SK-N-SH (cell line): ENCODE measurements at places on chromosomes 1 and 21. TPM values are rescaled to one million over a fixed set of nuclear protein-coding genes. Genes with fewer than 3 reads are reported as not detected.

DNA sequence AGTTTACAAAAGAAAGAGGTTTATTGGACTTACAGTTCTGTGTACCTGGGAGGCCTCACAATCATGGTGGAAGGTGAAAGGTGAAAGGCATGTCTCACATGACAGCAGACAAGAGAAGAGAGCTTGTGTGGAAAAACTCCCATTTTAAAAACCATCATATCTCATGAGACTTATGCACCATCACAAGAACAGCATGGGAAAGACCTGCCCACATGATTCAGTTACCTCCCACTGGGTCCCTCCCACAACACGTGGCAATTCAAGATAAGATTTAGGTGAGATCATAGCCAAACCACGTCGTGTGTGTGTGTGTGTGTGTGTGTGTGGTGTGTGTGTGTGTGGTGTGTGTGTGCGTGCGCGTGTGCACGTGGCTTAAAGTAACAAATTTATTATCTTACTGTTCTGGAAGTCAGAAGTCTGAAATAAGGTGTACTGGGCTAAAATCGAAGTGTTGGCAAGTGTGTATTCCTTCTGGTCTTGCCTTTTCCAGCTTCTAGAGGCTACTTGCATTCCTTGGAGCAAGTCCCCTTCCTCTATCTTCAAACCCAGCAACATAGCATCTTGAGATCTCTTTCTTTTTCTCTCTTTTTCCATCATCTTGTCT lies 48.1 kb upstream of the MPC2 start:
- H3K4me3 ChIP-seq: no peak overlapping the region
- H3K36me3 ChIP-seq: 0 out of 2 replicates have a peak, but pooled peaks cover 2% of the 10 kb centered on the region
- no peaks in the 10 kb centered on the region for H3K4me1 ChIP-seq
- DNase-seq: no peak
- H3K27me3 ChIP-seq: no peaks in the 10 kb centered on the region

PLEKHN1 gene
- not detected in 2 replicates for polyA plus RNA-seq

GRCh38 chr1:23634840-23635651 lies 56.6 kb upstream of the RPL11 start:
- H3K27ac ChIP-seq: peak overlapping the region; percentile 93
- no peaks in the 10 kb centered on the region for H3K36me3 ChIP-seq
- peak overlapping the region; percentile 41 for H3K4me3 ChIP-seq
- no peaks in the 10 kb centered on the region for H3K27me3 ChIP-seq
- DNase-seq: peak; percentile 84
- peaks cover 31% of the 10 kb centered on the region; the same call in 1 of the 2 replicates for H3K4me1 ChIP-seq

INKA2 gene
- 1.1 and 1.2 TPM in 2 replicates for polyA plus RNA-seq

DNA sequence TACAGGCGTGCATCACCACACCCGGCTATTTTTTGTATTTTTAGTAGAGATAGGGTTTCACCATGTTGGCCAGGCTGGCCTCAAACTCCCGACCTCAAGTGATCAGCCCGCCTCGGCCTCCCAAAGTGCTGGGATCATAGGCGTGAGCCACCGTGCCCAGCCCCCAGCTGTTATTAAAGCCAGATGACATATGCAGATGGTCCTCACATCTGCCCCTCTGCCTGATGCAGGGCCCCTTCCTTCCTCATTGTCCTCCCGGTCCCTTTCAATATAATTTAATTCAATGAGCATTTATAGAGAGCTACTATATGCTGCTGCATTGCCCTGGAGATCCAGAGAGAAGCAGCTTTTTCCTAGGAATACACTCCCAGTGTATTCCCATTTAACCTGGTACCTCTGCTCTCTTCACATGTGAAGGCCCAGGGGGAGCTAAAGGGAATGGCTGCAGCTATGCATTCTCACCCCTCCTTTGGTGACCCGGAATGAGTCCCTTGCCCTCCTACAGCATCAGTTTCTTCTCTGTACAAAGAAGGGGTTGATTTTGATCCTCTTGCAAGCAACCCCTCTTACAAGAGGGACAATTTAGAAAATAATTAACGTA lies 55.6 kb downstream of the L1TD1 start:
- peak; percentile 62 for DNase-seq
- H3K4me1 ChIP-seq: no peaks in the 10 kb centered on the region
- no peak overlapping the region for H3K4me3 ChIP-seq
- H3K27me3 ChIP-seq: no peaks in the 10 kb centered on the region

DNA sequence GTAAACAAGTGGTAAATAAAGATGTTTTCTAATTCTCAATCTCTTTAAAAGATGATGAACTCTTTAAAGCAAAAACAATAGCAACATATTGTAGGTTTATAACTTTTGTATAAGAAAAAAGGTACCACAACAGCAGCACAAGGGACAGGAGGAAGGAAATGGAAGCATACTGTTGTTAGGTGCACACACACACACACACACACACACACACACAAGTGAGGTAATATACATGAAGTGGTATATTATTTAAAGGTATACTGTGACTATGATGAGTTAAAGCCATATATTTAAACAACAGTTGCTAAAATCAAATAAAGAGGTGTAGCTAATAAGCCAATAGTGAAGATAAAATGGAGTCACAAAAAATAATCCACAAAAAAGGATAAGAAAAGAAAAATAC lies 20.0 kb downstream of the PPP1R15B start:
- H3K27me3 ChIP-seq: no peaks in the 10 kb centered on the region
- H3K4me1 ChIP-seq: no peaks in the 10 kb centered on the region
- peaks cover 25% of the 10 kb centered on the region for H3K36me3 ChIP-seq

GRCh38 chr1:248817065-248817464 lies 8.7 kb downstream of the SH3BP5L start:
- H3K27ac ChIP-seq: no peak overlapping the region
- peaks cover 66% of the 10 kb centered on the region for H3K36me3 ChIP-seq
- no peaks in the 10 kb centered on the region for H3K27me3 ChIP-seq
- peaks cover 17% of the 10 kb centered on the region for H3K4me1 ChIP-seq

DNA sequence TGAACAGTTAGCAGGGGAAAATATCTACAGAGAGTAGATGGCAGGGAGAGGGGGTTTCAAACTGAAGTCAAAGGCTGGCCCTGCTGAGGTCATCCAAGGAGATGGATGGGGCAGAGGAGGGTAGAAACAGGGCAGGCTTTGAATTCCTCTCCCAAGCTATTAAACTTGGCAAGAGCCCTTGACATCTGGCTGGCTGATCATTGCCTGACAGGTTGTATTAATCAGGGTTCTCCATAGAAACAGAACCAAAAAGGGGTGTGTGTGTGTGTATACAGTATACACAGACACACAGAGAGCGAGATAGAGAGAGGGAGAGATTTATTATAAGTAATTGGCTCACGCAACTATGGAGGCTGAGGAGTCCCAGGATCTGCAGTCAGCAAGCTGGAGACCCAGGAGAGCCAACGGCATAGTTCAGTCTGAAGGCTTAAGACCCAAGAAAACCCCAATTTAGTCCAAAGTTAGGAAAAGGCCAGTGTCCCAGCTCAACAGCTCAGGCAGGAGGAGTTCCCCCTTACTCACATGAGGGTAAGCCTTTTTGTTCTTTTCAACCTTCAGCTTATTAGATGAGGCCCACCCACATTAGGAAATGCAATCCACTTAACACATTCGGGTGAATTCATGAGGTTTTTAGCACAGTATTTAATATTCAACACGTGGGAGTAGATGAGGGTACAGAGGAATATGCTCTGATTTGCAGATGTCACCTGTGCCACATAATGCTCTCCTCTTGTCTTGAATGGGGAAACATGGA lies 46.7 kb upstream of the HAO2 start:
- DNase-seq: no peak
- H3K27ac ChIP-seq: no peak overlapping the region

SRM gene
- polyA plus RNA-seq: 60.9 and 105 TPM in 2 replicates

PLD5 gene
- 0.08 and 0.11 TPM in 2 replicates for polyA plus RNA-seq

GRCh38 chr1:154198756-154199562 lies 7.1 kb upstream of the TPM3 start:
- no peaks in the 10 kb centered on the region for H3K27me3 ChIP-seq
- H3K27ac ChIP-seq: no peak overlapping the region
- peak; percentile 78 for DNase-seq

GRCh38 chr1:241311056-241311746 lies 45.8 kb downstream of the RGS7 start:
- H3K36me3 ChIP-seq: no peaks in the 10 kb centered on the region
- H3K27me3 ChIP-seq: no peaks in the 10 kb centered on the region
- no peak for DNase-seq
- no peaks in the 10 kb centered on the region; the same call in 1 of the 2 replicates for H3K4me1 ChIP-seq
- H3K27ac ChIP-seq: no peak overlapping the region
- no peak overlapping the region for H3K4me3 ChIP-seq

CELA2B gene
- not detected in 2 replicates for polyA plus RNA-seq

DNA sequence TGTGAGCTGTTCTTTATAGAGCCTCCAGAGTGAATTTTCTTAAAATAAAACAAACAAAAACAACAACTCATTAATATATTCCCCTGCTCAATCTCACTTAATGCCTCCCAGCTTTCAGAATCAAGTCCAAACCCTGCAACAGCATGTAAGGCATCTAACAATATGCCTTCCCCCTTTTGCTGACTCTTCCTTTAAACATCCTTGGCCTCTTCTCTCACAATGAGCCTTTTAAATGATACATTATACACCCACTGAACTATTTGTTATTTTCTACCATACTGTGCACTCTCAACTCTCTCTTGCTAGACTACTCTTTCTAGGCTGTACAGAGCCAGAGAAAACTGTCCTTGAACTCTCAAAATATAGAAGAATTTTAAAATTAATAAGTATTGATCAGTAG lies 115.2 kb upstream of the SNX7 start:
- no peaks in the 10 kb centered on the region for H3K27me3 ChIP-seq
- no peak overlapping the region for H3K4me3 ChIP-seq
- H3K4me1 ChIP-seq: no peaks in the 10 kb centered on the region
- no peaks in the 10 kb centered on the region for H3K36me3 ChIP-seq
- no peak for DNase-seq
- H3K27ac ChIP-seq: no peak overlapping the region

NKAIN1 gene
- polyA plus RNA-seq: 0.54 and 0.96 TPM in 2 replicates

DNA sequence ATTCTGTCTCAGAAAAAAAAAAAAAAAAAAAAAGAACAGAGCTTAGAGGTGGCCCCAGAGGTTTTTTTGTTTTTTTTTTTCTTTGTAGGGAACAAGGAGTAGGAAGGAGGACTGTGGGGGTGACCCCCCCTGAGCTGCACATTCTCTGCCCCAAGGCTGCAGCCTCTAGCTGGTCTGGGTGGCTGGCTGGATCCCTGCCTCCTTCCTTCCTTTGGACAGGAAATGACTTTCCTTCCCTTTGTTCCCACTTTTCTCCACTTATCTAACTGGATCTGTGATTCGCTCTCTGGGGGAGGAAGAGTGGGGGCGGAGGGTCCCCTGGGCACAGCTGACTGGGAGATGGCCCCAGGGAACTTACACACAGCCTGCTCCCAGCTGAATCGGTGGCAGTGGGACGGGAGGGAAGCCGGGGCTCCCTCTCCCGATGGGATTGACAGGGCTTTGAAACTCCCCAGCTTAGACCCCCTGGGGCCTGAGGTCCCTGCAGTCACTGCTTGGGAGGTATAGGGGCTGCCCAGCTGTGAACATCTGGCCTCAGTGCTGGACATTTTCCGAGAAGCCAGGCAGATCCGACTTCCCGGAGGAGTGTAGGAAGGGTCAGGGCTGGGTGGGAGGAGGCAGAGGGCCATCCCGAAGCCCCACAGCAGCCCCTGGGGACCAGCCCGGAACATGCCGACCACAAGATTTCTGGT lies 2.1 kb downstream of the FBLIM1 start:
- peak overlapping the region; percentile 84 for H3K27ac ChIP-seq
- peak; percentile 82 for DNase-seq
- H3K4me1 ChIP-seq: peaks cover 44% of the 10 kb centered on the region
- peaks cover 8% of the 10 kb centered on the region; the same call in 1 of the 2 replicates for H3K36me3 ChIP-seq

- no peaks in the 10 kb centered on the region; the same call in 1 of the 2 replicates for H3K4me1 ChIP-seq
- H3K27ac ChIP-seq: no peak overlapping the region
- no peaks in the 10 kb centered on the region for H3K27me3 ChIP-seq
- no peaks in the 10 kb centered on the region for H3K36me3 ChIP-seq
- peak overlapping the region; percentile 49 for H3K4me3 ChIP-seq
Measured at GRCh38 chr1:209207701-209208286, 375.7 kb upstream of the CAMK1G start.

ALG6 gene
- polyA plus RNA-seq: 3.8 and 5.7 TPM in 2 replicates

DNA sequence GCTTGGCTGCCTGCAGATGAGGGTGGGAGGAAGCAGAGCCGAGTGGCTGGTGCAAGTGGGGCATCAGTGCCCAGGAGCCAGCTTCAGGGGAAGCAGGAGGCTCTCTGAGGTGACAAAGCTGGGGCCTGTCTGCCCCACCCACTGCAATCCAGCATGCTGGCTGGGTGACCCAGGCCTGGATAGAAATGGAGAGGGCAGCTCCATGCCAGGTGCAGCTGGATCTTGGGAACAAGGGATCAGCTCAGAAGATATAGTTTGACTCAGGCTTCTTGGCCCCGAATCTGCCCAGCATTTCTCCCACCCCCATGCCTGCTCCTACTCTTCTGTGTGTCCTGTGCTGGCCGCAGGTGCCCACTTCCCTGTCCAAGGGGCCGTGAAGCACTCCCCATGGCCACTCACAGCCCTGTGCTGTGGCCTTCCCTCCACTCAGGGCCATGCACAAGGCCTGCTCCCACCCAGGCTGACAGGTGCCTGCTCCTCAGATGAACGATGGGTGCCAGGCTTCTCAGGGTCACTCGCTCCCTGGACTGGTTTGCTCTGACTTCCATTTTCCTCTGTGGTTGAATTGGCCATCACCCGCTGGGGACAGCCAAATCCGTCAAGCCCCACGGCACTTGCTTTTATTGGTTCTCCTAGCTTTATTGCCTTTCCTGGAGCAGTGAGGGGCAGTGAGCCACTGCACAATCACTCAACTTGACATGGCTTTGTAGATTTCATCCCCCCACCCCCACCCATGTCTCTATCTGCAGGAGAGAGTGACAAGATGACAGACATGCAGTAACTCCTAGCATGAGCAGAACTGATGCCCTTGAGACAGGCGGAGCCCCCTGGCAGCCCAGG lies 174.8 kb upstream of the VAMP3 start:
- no peaks in the 10 kb centered on the region for H3K27me3 ChIP-seq
- H3K36me3 ChIP-seq: no peaks in the 10 kb centered on the region
- no peak overlapping the region for H3K27ac ChIP-seq
- H3K4me1 ChIP-seq: no peaks in the 10 kb centered on the region
- H3K4me3 ChIP-seq: no peak overlapping the region

DNA sequence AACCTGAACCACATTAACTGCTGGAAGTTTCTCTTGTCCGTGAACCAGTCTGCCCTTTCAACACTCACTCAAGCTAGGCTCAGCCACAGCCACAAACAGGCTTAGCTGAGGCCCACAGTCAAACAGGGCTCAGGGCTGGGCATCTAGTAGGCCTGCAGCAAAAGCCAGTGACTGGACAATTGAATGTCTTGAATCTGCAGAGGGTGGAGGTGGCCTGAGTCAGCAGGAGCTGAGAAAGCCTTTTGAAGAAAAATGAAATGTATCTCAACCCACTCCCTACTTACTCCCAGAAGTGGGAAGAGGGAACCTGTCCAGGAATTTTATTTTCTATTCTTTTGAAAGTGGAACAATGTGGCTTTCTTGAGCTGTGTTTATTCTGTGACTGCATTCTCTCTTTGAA lies 95.4 kb downstream of the PTPRU start:
- no peaks in the 10 kb centered on the region for H3K36me3 ChIP-seq
- no peaks in the 10 kb centered on the region for H3K27me3 ChIP-seq
- no peak overlapping the region for H3K27ac ChIP-seq
- H3K4me1 ChIP-seq: no peaks in the 10 kb centered on the region
- no peak for DNase-seq

DNA sequence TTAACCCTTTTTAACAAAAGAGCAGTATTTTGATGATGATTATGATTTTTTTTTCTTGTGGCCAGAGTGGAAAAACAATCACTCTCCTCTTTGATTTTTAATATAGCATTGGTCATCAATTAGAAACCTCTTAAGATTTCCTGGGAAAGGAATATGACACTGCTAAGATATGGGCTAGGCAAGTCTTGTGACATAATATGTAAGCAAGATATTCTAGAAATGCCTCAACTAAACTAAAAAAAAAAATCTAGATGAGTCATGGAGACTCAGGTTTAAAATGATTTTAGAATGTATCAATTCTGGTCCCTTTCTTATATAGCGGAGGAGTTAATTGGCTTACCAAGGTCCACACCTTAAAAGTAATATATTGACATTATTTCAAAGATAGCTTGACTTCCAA lies 60.3 kb upstream of the JUN start:
- H3K27ac ChIP-seq: peak overlapping the region; percentile 61
- no peaks in the 10 kb centered on the region for H3K27me3 ChIP-seq
- H3K4me3 ChIP-seq: no peak overlapping the region
